ENCODE measurements at places on chromosomes 5 and 9. TPM values are rescaled to one million over a fixed set of nuclear protein-coding genes. Genes with fewer than 3 reads are reported as not detected.

- no peak overlapping the region for H3K4me3 ChIP-seq
- DNase-seq = no peak
- no peaks in the 10 kb centered on the region for H3K36me3 ChIP-seq
- H3K27me3 ChIP-seq = no peaks in the 10 kb centered on the region
- H3K27ac ChIP-seq = no peak overlapping the region
- H3K4me1 ChIP-seq = no peaks in the 10 kb centered on the region
Measured at GRCh38 chr9:115167175-115167574, 49.2 kb upstream of the TNC start.

GRCh38 chr5:107385708-107386107, 285.0 kb downstream of the EFNA5 start:
- H3K27me3 ChIP-seq = no peaks in the 10 kb centered on the region
- DNase-seq = no peak
- H3K36me3 ChIP-seq = no peaks in the 10 kb centered on the region
- H3K4me3 ChIP-seq = no peak overlapping the region
- H3K4me1 ChIP-seq = no peaks in the 10 kb centered on the region
- no peak overlapping the region for H3K27ac ChIP-seq

DNA sequence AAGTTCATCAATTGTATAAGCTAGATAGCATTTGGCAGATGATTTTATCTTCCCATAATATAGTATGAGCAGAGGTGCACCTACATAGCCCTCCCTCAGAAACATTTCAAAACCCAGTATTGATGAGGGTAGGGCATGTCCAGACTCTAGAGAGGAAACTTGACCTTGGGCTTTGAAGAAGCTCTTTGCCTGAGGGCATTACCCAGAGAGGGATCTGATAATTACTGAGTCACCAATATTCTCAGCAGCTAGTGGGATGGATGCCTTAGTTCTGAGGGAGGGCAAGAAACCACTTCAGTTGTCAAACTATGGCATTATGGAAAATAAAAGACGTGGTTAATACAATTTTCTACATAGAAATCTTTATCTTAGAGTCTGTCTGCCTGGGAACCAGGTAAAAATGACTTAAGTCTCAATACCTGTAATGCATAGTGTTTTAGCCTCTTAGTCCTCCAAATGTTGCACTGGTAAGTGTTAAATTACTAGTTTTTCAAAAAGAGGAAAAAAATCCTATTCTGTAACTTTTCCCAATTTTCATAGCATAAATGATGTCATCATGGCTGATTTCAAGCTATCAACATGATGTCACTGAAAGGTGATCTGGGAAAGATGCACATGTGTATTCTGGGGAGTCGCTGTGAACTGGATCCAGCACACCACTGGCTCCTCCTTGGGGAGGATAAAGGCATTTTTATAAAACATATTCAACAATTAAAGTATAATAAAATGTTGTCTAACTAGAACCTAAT, 809.0 kb downstream of the KCTD16 start:
- DNase-seq = no peak
- H3K4me1 ChIP-seq = no peaks in the 10 kb centered on the region
- H3K27me3 ChIP-seq = no peaks in the 10 kb centered on the region
- H3K27ac ChIP-seq = no peak overlapping the region
- H3K36me3 ChIP-seq = no peaks in the 10 kb centered on the region

DNA sequence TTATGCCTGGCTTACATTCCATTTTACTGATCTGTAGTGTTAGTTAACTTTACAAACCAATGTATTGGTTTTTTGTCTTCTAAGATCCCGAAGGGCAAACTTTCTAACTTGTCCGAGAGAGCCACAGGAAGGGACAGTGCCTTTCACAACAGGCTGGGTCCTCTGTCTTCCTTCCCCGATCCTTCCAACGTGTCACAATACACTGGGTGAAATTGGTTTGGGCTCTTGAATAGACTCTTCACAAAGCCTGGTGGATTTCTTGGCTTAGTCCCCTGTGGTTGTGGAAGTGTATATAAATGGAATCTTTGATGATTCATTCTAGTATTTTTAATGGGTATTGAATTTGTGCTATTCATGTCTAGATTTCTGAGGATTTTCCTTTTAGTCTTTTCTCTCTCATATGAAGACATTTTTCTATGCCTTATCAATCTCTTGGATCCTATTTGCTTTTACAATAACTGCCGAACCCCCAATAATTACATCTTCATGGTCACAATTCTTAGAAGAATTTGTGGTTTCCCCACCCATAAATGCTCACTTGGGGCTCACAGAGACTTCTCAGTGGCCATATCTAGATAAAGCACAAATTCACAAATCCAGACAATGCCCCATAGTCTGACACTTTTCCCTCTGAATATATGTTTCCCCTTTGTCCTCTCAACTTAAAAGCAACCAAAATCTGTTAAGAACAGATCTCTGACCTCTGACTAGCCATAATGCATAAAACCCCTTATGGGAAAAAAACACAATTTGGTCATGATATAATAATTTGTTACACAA, 107.7 kb downstream of the MTRR start:
- no peak overlapping the region for H3K27ac ChIP-seq
- H3K27me3 ChIP-seq = no peaks in the 10 kb centered on the region
- peaks cover 4% of the 10 kb centered on the region for H3K4me1 ChIP-seq
- no peak overlapping the region for H3K4me3 ChIP-seq
- DNase-seq = no peak
- H3K36me3 ChIP-seq = no peaks in the 10 kb centered on the region

- no peaks in the 10 kb centered on the region for H3K36me3 ChIP-seq
- DNase-seq = no peak
- H3K27me3 ChIP-seq = no peaks in the 10 kb centered on the region
- no peaks in the 10 kb centered on the region for H3K4me1 ChIP-seq
- H3K4me3 ChIP-seq = no peak overlapping the region
Measured at GRCh38 chr9:25814023-25814422, 135.8 kb upstream of the TUSC1 start.

GRCh38 chr5:143606043-143606752, 202.7 kb upstream of the NR3C1 start:
- H3K36me3 ChIP-seq = no peaks in the 10 kb centered on the region
- DNase-seq = no peak
- H3K27ac ChIP-seq = no peak overlapping the region

DNA sequence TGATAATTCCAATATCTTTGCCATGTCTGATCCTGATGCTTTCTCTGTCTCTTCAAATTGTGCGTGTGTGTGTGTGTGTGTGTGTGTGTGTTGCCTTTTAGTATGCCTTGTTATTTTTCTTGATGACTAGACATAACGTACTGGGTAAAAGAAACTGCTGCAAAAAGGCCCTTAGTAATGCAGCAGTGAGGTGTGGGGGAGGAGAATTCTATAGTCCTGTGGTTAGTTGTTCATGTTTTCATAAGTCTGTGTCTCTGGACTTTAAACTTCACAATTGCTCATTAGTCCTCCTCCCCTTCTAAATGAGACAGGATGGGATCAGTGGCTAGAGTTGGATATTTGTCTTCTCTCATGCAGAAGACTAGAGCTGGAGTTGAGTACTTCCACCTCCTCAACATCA, 346.2 kb upstream of the IRX1 start:
- H3K27me3 ChIP-seq = no peaks in the 10 kb centered on the region
- no peak overlapping the region for H3K27ac ChIP-seq
- no peak for DNase-seq

DNA sequence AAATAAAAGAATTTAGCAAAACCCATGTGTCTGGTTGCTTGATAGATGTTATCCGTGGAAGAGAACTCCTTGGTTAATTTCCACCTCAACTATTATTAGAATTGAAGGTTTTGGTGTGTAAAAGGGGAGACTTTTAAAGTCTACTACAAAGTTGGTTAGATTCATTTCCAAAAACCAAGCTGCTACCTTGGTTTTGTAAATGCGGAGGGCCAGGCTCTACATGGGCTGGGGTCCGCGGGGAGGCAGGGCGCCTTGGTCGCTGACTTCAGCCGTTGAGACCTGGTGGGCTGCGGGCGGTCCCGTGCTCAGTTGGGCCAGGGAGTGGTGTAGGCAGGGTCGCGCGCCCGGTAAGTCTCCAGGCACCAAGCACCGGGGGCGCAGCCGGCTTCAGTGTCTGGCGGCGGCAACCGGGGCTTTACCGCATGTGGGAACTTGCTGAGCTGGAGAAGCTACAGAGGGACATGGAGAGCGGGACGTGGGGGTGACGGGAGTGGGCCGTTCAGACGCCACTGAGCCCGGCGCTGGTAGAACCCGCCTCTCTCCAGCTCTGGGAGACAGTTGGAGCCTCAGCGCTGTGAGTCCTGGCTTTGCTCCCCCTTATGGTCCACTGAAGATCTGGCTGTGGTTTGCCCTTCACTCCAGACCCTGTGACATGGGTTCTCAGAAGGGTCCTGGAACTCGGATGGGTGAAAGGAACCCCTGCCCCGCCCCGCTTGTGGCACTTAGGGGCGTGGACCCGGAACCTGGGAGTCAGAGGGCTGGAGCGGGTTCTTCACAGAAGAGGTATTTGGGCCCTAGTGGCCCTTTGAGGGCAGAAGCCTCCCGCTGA, 11.8 kb downstream of the NR2F1 start:
- DNase-seq = no peak
- H3K4me1 ChIP-seq = no peaks in the 10 kb centered on the region
- H3K36me3 ChIP-seq = no peaks in the 10 kb centered on the region
- H3K27ac ChIP-seq = no peak overlapping the region
- H3K27me3 ChIP-seq = peaks cover 58% of the 10 kb centered on the region

GRCh38 chr5:95655575-95655974, 9.0 kb downstream of the RFESD start:
- H3K4me3 ChIP-seq = no peak overlapping the region
- no peak overlapping the region for H3K27ac ChIP-seq
- H3K4me1 ChIP-seq = no peaks in the 10 kb centered on the region
- no peaks in the 10 kb centered on the region for H3K27me3 ChIP-seq

DNA sequence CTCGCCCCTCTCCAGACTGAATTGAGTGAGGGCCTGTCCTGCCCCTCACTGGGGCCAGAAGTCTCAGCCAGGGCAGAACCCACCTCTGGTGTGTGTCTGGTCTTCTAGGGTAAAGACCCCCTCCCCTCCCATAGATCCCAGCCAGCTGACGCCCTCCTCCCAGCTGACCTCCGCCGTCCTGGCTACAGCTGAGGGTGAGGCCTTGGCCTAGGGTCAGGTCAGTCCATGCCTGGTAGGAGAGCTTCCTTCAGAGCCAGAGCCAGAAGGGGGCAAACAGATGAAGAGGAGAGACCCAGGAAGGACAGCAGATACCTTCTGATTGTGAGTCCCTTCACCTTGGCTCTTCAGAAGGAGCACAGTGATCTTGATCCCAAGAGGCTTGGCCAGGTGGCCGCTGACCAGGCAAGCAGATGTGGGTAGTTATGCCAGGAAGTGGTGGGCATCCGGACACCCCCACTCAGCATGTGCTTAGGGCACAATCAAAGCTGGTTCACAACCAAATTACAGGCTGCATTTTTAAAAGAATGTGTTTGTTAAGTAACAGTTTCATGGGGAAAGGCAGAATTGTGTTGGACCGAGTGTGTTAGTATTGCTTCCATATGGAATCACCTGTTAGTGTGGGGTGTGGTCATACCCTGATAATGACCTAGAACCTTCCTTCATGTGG, 29.9 kb downstream of the JADE2 start:
- no peak overlapping the region for H3K4me3 ChIP-seq
- peaks cover 9% of the 10 kb centered on the region for H3K36me3 ChIP-seq
- peak overlapping the region; percentile 94 for H3K27ac ChIP-seq
- H3K27me3 ChIP-seq = no peaks in the 10 kb centered on the region
- peaks cover 44% of the 10 kb centered on the region for H3K4me1 ChIP-seq

DNA sequence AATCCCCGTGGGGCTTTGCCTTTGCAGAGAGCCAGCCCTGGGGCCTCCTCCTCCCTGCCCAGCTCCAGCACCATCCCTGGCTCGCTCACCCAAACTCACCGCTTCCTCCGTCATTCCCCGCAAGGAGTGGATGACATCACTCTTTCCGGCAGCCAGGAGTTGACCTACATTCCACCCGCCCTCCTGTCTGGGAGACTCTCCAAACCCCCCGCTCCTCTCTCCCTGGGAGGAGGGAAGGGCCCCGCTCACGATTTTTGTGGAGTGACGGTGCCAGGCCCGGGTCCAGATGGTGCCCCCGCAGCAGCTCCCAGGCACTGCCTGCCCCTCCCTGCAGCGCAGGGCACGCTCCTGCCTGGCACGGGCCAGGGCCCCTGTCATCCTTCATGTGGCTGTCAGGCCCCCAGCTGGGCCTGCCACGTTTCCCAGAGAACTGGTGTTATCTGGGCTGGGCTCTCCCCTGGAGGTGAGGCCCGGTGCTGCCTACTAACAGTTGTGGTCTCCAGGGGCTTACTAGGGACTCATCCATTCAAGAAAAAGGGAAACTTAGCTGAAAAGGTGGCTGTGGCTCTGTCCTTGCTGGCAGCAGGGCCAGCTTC, 52.3 kb downstream of the NTNG2 start:
- no peak overlapping the region for H3K27ac ChIP-seq
- no peak overlapping the region for H3K4me3 ChIP-seq
- DNase-seq = peak; percentile 84
- peaks cover 4% of the 10 kb centered on the region for H3K4me1 ChIP-seq
- no peaks in the 10 kb centered on the region for H3K27me3 ChIP-seq

- H3K36me3 ChIP-seq = no peaks in the 10 kb centered on the region
- no peaks in the 10 kb centered on the region for H3K4me1 ChIP-seq
- no peak overlapping the region for H3K4me3 ChIP-seq
- no peak overlapping the region for H3K27ac ChIP-seq
Measured at GRCh38 chr9:33737811-33738606, 57.4 kb upstream of the PRSS3 start.

DNA sequence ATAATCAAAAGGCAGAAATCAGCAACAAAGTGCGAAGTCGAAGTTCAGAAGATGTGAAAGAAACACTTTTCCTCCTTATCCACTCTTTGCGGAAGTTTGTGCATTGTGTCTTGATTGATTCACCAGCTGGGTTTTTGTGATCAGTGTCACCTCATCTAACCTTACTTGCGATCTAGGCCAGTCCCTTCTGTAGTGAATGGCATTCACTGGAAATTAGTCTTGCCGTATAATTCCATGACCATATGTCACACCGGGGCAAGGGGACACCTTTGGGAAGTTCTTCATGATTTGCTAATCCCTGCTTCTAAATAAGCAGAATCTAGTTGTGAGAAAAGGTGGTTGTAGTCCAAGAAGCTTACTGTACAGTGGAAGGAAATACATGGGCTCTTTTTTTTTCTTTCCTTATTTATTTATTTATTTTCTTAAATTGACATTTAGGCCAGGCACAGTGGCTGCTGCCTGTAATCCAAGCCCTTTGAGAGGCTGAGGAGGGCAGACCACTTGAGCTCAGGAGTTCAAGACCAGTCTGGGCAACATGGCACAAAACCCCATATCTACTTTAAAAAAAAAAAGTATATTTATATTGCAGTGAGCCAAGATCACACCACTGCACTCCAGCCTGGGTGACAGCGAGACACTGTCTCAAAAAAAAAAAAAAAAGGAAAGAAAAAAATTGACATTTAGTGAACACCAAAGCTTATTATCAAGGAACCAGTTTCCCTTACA, 7.8 kb downstream of the RAI14 start:
- H3K27me3 ChIP-seq = no peaks in the 10 kb centered on the region
- H3K27ac ChIP-seq = no peak overlapping the region
- DNase-seq = no peak
- H3K4me1 ChIP-seq = no peaks in the 10 kb centered on the region

GRCh38 chr9:76366275-76366674, 28.0 kb downstream of the RFK start:
- H3K4me1 ChIP-seq = no peaks in the 10 kb centered on the region
- H3K36me3 ChIP-seq = no peaks in the 10 kb centered on the region
- no peaks in the 10 kb centered on the region for H3K27me3 ChIP-seq

Gene MLANA
- total RNA-seq = not detected

Gene IL31RA
- not detected for total RNA-seq

Gene KIF24
- total RNA-seq = 5.7 TPM

Gene CARD6
- 32.1 TPM for total RNA-seq

Gene ACTBL2
- total RNA-seq = not detected
